Non-pigmented ciliary epithelial cell (primary cell): ENCODE measurements at places on chromosomes 4 and X.

- DNase-seq: no peak
These were observed 922.6 kb upstream of the SLIT2 start for GRCh38 chr4:19329077-19329476.

- DNase-seq: no peak
These were observed 28.6 kb downstream of the CDS1 start for GRCh38 chr4:84611531-84611930.

DNA sequence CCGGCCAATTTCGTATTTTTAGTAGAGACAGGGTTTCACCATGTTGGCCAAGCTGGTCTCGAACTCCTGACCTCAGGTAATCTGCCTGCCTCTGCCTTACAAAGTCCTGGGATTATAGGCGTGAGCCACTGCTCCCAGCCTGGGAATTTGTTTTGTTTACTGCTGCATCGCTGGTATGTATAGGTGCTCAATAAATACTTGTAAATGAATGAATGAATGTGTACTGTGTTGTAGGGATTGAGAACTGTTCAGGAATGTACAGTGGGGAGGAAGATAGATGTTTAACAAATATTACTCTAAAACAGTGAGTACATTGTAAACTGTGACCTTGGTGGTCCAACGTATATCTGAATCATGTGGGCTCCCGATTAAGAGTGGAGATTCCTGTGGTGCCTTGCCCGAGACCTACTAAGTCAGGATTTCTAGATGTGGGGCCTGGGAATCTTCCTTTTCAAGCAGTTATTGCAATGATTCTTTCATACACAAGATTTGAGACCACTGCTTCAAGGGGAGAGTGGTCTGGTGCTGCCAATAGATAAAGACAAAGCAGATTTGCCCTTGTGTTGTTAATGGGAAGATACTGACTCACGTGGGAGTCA is 41.0 kb downstream of the WWC2 start:
- DNase-seq: no peak

DNA sequence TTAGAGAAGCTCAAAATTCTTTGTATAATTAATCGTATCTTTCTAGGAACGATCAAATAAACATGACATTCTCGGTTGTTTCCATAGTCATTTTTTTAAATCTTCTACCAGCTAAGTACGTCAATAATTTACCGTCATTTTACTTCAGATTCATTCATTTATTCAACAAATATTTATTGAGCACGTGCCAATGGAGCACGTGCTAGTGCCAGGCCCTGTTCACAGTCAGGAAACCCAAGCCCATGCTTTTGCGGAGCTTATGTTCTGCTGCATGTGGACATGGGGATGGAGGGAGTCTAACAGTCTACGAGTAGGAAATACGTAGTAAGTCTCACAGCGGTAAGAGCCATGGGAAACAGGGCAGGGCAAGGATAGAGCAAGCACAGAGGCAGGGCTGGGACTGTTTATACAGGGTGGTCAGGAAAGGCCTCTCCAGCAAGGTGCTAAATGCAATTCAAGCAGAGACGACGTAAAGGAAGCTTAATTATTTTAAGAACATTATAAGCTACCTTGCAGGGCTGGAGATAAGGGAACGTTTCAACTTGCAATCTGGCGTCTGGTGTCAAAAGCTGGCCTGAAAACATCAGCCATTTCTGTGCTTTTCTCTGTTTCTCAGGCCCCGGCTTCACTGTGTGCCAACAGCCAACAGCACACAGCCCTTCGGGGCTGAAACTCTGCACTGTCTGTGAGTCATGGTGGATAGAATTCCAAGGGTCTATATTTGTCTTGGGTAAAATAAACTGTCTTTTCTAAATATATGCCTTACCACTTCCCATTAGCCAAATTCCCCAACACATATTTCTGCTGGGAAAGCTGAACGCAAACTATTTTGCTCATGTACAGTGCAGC is 517.1 kb upstream of the ZFP42 start:
- DNase-seq: peak; percentile 74

DNA sequence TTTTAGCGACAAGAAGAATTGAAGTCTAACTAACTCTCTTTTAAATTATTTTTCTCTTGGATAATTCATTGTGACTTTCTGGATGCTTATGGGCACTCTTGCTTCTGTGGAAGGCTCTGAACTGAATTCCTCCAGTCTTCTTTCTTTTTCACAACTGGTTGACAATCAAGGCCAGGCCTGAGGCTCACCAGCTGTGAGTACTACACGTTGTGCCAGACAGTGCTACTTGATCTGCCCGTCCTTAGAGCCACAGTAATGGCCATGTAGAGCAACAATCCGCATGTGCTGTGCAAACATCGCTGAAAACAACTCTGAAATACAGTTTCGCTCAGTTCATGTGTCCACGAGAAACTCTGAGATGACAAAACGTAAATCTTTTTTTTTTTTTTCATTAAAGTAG is 1336.3 kb upstream of the AGA start:
- DNase-seq: no peak

DNA sequence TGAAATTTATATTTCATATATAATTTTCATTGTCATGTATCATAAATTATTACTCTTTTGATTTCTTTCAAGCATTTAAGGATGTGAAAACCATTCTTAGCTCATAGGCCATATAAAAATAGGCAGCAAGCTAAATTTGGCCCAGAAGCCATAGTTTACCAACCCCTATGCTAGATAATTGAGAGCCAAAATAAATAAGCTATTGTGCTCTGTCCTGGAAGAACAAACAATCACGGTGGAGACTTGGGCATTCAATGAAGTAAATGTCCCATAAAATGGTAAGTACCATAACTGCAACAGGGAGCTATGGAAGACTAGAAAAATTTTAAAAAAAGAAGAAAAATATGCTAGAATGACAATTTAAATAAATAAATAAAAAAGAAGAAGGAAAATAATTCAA is 60.9 kb upstream of the PACRGL start:
- no peak for DNase-seq

DNA sequence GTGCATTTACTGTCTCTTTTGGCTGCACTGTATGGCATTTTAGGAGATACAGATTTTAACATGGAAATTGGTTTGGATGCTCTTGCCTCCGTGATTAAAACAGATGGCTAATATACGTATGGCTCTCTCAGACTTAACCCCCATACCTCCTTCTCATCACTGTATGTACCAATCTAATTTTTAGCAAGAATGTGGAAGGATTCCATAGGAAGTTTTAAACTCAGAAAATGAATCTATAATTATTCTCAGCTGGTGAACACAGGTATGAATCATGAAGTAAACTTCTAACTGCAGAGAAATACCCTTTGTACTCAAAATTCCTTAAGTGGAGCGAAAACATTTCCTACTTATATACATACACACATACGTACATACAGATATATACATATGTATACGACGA is 210.5 kb upstream of the NEIL3 start:
- no peak for DNase-seq

GRCh38 chrX:10367406-10367805 is 210.6 kb downstream of the CLCN4 start:
- no peak for DNase-seq

DNA sequence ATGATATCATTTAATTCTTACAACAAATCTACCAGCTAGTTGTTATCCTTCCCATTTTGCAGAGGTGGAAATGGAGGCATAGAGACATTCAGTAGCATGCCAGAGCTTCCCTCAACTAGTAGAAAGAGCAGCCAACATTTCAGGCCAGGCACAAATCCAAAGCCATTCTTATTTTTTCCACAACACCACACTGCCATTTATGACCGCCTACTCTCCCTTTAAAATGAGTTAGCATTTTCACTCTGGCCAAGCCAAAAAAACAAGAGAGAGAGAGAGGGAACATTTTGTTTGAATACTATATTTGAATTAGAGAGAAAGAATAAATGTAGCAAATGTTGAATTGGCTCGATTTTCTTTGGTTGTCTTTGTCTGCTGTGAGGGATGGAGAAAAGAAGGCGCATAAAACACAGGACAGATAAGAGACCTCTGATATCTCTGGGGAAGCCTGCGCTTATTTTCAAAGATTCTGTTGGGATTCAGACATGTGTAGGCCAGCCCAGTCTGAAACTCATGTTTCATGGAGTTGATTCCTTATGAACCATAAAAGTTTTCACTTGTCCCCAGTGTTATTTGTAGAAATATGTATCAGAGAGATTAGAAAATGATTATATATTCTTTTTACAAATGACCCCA is 265.7 kb downstream of the RAB28 start:
- DNase-seq: no peak
